DMS 273 treated with DMSO at 0.1 percent for 48 hours (cell line): ENCODE measurements at places on chromosomes 4 and X.

DNA sequence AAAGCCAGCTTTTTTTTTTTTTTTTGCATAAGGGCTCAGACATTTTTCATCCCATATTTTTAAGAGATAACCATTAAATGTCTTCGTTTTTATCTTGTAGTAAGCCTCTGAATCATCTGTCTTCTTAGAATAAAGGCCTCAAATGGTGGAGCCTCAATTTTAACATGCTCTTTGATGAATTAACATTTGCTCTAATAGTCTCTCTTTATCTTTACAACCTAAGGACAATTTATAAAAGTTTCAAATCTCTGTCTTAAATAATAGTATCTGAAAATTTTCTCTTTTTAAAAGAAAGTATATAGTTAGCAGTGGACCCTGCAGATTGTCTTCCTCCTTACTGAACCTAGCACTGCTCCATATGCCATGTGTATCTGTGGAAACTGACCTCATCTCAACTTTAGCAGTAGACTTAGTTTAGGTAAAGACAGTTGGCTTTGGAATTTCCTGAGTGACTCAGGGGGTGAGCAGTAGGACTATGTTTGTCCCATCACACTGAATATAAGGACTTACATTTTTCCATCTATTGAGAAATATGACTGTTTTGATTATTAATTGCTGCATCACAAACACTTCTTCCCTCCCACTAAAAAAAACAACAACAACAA lies 1658.0 kb downstream of the STIM2 start:
- DNase-seq = no peak

- no peak for DNase-seq
These were observed 167.4 kb downstream of the COL4A6 start for GRCh38 chrX:108270739-108271396.

GRCh38 chr4:137806420-137806819 lies 274.1 kb upstream of the PCDH18 start:
- DNase-seq = no peak

DNA sequence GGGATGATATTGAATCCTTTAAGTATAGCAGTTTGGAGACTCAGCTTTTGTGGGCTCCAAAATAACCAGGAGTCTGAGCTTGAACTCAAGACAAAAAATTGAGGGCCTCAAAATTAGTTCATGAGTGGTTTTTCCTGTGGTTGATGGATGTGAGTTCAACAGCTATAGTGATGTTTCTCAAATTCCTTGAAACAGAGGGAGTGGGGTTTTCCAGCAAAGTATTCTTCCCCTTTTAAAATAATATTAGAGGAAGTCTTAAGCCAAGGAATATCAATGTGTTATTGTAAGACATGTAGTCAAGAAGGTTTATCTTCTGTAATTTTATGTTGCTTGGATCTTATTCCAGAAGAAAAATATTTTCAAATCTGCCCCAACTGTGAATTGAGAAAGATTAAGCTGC lies 10.6 kb downstream of the OTC start:
- no peak for DNase-seq

DNA sequence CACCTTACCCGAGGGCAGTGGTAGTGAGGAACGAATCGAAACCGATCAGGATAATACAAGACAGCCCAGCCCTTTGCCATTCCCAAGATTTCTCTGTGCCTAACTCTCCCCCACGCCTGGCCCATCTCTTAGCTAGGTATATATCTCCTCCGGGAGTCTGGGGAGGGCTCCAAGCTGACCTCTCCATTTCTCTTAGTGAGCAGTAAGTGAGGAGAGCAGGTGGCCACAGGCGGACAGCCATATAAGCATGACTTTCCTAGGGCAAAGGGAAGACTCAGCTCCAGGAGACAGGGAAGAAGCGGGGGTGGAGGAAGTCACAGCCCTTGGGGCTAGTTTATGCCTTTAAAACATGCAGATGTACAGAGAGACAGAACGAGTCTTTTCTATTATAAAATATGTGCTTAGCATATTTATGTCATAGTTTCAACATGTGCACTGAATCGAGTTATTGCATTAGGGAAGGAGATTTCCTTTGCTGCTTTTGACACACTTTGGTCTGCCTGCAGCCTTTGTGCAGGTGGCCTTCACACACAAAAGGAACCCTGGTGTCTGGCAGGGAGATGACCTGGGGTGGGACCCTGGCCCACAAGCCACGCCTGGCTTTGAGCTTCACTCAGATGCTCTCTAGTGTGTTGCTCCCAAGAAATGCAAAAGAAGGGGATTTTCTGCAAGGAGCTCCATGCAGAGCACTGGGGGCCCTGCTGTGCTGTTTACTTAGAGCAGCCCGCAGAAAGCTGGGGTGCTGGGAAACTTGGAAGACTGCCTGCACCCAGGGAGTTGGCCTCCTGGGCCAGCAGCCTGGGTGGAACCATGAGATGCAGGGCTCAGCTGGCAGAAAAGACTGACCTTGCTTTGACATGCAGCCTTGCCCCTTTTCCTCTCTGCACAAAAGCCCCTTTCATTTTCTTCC lies 613.3 kb downstream of the BCOR start:
- DNase-seq = no peak

- DNase-seq = no peak
These were observed 129.5 kb downstream of the TSPAN5 start for GRCh38 chr4:98528882-98529281.

GRCh38 chr4:100312615-100313350 lies 122.5 kb upstream of the DDIT4L start:
- no peak for DNase-seq
